GM04503 (cell line): ENCODE measurements at places on chromosomes 1 and 21.
A peak's percentile ranks its signal among the peaks of the same experiment; 100 is the strongest.

DNA sequence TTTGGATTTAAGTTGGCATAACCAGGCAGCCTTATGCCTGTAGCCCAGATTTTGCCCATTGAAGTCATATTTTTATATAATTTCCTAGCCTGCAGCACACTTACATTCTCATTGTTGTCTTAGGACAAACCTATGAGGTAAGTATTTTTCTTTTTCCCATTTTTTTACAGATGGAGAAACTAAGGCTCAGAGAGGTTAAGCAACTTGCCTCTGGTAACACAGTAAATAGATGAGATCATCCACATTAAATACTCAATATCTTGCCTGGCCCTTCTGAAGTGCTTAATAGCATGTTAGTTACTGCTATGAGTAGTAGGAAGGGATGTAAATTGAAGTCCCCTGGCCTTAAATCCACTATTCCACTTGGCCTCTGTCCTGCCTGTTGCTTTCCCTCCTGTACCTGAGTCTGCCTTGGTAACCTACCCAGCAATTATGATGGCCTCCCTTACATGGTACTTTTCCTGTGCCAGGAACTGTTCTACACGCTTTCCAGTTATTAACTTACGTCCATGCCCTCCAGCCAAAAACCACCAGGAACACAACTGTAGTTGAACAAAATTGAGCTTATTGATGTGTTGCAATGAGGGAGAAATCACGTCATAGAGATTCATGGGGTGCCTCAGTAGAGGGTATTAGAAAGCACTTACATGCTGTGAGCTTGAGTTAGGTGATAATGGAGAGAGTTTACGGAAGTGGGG is 111.6 kb upstream of the FGGY start:
- DNase-seq: no peak

DNA sequence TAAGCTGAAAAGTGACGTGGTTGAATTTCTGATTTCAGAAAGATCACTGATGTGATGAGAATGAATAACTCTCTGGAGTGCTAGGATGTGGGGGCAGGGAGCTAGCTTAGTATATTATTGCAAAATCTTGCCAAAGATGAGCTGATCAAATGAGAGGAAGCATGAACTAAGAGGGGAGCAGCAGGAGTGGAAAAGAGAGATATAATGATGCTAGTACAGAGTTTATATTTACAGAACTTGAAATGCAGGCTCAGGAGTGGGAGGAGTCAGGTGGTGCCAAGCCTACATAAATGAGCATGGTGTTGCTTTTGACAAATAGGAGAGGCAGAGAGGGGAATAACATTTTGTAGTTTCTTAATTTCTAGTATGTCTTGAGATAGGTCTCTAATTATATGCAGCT is 38.1 kb upstream of the NBL1 start:
- no peak for DNase-seq

DNA sequence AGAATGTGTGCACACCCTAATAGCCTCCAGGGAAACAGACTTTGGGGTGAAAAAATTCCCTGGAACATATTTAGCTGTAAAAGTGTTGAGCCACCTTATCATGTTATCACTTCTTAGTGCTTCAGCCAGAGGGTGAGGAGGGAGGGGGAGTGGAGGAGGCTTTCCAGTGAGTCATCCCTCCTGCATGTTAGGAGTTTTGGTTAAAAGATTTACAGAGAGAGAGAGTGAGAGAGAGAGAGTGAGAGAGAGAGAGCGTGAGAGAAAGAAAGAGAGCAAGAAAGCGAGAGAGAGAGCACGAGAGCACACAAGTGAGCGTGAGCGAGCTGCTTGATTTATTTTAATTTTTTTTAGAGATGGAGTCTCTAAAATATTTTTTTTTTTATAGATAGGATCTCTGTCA is 13.5 kb upstream of the CACNA1E start:
- DNase-seq: peak; percentile 39

DNA sequence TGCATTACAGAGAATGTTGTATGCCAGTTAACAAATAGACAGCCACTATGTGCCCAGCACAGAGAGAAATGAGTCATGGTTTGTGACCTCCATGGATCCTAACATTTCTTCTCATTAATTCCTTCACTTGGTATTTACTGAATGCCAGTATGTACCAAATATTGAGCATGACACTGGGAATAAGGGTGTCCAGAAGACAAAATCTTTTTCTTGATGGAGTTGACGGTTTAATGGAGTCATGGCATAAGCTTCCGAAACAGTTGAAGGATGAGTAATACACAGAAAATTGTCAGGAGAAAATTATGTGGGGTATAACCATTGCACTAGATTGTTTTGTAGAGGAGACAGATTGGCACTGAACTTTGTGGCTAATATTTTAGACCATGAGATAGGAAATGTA is 36.9 kb downstream of the PTGFR start:
- DNase-seq: peak; percentile 9

DNA sequence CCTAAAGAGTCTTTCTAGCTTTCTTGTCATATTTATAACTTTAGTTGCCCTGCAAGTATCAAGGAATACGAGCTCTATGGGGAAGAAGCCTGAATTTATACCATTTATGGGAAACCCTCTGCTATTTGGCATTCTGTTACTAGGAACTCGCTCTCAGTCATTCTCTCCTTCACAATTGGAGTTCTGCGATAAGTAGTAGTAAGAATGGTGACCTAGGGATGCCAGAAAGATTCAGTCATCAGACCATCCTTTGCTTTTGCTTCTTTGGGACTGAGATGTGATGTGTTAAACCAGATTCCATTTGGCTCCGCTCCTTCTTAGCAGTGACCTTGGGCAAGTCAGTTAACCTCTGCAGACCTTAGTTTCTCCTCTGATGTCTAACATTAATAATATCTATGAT is 256.5 kb downstream of the FGGY start:
- no peak for DNase-seq

- no peak for DNase-seq
These were observed 206.3 kb downstream of the HS2ST1 start for GRCh38 chr1:87120779-87121178.

DNA sequence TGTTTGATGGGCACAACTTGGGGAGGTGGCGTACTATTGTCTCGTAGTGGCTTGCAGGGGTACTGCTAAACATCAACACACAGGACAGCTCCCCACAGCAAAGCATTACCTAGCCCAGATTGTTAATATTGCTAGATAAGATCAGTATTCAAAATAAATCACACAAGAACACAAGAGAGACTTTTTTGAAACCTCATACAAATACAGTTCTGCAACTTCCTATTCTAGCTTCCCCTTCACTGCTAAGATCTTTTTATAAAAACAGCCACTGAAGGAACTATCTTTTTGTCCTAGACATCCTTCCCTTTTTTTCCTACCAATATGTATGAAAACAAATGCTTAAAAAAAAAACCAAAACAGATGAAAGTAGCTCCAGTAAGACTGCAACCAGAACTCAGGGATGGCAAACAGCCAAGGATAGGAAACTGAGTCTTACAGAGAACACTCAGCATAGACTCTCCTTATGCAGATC is 137.8 kb upstream of the KRTAP19-8 start:
- DNase-seq: no peak
